BE2C (cell line): ENCODE measurements at places on chromosomes 5 and 9.

GRCh38 chr9:86549401-86549811, 195.2 kb upstream of the TUT7 start:
- DNase-seq: no peak

DNA sequence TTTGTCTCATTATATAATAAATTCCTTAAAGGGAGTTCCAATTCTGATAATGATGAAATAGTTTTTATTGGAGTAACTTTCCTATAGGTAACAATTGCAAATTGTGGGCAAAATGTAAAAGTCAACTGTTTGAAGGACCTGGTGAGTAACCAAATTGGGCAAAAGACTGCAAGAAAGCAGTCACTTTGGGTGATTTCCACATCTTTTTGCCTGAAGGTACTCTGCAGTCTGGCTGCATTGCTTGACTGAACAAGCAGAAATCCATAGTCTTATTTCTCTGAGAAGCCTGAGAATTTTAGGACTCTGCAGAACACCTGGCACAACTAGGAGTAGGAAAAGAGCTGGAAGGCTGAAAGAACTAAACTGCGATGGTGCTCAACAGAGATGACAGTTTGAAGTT, 114.9 kb downstream of the HOMER1 start:
- DNase-seq: no peak

DNA sequence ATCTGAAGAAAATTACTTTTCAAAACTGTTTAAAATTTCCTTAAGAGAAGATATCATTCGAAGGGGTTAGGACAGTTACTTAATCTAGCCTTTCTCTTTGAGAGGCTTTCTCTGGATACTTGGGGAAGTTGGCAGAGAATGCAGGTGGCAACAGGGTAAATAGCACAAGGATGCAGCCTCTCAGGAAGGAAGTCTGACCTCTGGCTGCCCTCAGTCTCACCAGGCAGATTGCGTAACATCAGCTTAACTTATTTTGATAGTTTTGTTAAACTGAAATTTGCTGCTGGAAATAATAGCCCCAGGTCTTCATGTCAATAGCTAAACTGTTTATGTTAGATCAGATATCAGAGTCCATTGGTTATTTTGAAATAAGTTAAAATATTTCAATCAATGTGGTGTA, 20.4 kb downstream of the CCDC192 start:
- no peak for DNase-seq

DNA sequence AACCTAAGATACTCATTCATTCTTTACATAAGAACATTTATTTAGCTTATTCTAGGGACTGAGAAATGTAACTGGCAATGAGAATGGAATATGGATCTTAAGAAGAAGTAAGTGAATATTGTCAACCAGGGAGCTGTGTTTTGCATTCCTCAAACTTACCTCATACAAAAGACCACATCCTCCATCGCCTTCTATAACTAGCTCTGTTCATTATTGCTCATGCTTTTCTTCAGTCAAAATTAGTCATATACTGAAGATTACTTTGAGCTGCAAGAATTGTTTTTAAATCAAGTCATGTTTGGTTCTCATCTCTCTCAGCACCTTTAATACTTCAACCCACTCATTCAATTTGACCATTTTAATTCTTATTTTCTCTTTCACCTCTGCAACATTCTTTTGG, 140.3 kb upstream of the RASA1 start:
- DNase-seq: no peak

DNA sequence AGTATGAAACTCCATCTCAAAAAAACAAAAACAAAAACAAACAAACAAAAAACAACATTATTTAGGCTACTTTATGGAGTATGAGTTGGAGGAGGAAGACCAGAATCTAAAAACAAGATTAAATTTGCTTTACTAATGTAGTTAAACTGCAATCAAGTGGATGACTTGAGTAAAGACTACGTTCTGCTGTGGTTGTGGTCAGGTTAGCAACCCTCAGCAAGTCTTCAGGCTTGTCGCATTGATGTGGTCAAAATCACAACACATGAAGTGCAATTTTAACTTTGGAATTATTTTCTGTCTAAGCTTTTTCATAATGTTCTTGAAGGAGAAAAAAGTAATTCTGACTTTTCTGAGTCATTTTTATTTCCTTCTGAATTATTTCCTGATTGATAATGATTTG, 43.1 kb downstream of the PDE6A start:
- no peak for DNase-seq

DNA sequence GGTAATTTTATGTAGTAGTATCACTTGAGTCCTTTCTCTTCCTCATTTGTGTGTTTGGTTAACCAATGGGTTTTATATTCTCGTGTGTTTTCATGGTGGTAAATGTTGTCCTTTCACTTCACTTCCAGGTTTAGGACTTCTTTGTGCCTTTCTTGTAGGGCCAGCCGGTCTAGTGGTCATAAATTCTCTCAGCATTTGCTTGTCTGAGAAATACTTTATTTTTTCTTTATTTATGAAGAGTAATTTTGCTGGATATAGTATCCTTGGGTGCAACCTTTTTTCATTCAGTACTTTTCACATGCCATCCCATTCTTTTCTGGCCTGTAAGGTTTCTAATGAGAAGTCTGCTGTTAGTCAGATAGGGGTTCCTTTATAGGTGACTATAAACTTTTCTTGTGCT, 107.1 kb downstream of the GNA14 start:
- DNase-seq: no peak

- no peak for DNase-seq
Observed at GRCh38 chr9:1871626-1872419, 143.3 kb upstream of the SMARCA2 start.
